NCI-H226 (cell line): ENCODE measurements at places on chromosomes 12 and 14.

GRCh38 chr14:97903821-97904220 is 1106.6 kb downstream of the VRK1 start:
- no peak for DNase-seq

GRCh38 chr14:76769636-76770292 is 8.5 kb downstream of the VASH1 start:
- no peak for DNase-seq

GRCh38 chr12:67826946-67827720 is 162.1 kb upstream of the IFNG-AS1 start:
- no peak for DNase-seq

DNA sequence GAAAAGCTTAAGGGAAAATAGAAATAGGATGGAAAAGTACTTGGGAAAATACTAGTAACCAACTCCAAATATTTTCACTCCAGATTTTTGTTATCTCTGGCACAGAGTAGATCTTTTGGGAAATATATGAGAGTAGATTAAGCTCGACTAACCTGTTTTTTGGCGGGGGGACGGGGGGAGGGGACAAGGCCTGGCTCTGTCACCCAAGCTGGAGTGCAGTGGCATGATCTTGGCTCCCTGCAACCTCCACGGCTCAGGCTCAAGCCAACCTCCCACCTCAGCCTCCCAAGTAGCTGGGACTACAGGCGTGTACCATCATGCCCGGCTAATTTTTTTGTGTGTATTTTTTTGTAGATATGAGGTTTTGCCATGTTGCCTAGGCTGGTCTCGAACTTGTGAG is 4.8 kb downstream of the DHRS7 start:
- no peak for DNase-seq

- no peak for DNase-seq
Observed at GRCh38 chr12:131159660-131160059, 206.0 kb downstream of the ADGRD1 start.

DNA sequence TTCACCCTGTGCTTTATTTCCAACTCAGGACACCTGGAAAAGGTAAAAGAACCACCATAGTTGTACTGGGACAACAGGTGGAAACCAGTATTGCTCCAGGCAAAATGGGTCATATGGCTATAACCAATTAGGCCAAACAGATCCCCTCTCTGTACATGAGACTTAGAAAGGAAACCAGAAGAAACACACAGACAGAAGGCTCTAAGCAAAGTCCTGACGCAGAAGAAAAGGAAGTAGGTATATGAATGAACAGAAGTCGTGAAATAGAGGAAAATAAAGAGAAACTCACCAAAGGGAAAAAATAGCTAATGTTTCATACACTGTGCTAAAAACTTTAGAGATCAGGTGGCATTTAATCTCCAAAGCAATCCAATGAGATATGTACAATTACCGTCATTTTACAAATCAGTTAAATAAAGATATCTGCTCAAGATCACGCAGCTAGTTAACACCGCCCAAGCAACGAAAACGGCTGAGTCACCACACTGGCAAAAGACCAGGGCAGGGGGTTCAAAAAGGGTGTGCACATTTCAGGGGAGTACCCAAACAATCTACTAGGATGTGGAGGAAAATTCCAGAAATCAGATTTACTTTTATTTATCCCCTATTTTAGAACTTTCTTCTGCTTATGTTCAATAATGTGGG is 82.3 kb downstream of the ITPR2 start:
- no peak for DNase-seq

DNA sequence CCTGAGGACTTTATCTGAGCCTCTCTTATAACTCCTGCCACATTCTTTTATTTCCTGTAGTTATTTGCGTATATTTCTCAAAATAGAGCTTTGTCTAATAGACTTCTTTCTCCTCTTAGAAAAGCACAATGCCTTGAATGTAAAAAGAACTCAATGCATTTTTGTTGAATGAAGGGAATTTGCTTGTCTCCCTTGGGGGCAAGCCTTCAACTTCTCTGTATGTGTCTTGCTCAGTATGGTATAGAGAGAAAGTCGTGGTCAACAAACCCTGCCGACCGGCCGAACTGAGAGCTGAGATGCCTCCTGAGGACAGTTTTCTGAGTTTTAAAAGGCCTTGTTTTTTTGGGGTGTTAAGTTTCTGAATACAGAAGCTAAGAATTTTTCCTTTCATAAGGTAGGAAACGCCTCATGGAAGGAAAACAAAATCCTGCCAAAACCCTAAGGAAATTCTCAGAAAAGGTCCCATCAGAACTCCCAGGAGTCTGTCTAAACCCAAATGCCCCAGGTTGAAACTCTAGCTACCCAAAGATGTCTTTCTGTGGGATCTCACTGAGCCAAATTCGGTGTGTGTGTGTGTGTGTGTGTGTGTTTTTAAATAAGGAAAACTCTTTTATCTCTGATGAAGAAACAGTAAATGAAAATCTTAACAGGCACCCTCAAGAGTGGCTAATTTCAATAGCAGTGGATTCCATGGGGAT is 136.6 kb downstream of the C12orf75 start:
- DNase-seq, result no peak

DNA sequence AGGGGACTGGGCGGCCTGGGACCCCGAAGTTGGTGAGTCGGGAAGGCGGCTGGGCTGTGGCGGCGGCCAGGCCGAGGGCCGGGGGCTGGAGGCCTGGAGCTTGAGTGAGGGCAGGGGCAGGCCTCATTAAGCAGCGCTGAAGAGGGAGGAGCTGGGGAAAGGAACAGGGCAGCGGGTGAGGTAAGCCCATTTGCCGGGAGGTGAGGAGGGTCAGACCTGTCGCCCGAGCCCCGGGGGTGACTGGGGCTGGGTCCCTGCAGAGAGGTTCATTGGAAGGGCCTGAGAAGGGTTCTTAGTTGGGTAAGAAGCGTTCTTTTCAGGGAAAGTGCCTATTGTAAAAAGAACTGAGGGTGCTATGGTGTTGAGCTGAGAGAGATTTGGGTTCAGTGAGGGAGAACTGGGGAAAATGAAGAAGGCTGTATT is 441 bp downstream of the RAB5B start:
- DNase-seq, result peak; percentile 32

GRCh38 chr12:1216560-1216959 is 225.5 kb downstream of the ERC1 start:
- no peak for DNase-seq

- DNase-seq, result no peak
Observed at GRCh38 chr12:34298971-34299801, 276.9 kb downstream of the ALG10 start.

GRCh38 chr14:30185832-30186231 is 258.2 kb upstream of the PRKD1 start:
- no peak for DNase-seq

DNA sequence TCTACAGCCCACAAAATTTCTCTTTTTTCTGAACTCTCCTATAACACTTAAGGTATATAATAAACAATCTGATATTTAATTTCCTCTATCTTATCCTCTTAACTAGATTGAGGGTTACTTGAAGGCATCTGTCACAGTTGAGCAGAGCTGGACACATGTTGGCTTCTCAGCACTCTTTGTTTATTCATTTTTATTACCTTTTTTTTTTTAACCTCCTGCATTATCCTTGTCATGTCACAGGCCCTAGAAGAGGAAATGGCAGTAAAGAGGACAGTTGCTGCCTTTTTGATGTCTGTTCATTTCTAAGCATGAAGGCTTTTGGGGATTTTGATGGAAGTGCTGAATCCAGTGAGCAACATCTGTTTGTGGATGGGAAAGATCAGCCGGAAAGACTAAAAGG is 32.5 kb upstream of the EVL start:
- no peak for DNase-seq

- peak; percentile 50 for DNase-seq
Observed at GRCh38 chr14:75147423-75148071, 20.7 kb upstream of the NEK9 start.
